ENCODE measurements at places on chromosomes 7 and 10.
A peak's percentile ranks its signal among the peaks of the same experiment; 100 is the strongest.

GRCh38 chr7:120241973-120242372 lies 31.0 kb upstream of the KCND2 start:
- DNase-seq = no peak

GRCh38 chr7:24854866-24855265 lies 97.6 kb upstream of the GSDME start:
- DNase-seq = no peak

GRCh38 chr10:9294132-9294663 lies 1239.7 kb downstream of the GATA3 start:
- no peak for DNase-seq

GRCh38 chr10:1499359-1499957 lies 237.9 kb downstream of the ADARB2 start:
- no peak for DNase-seq

DNA sequence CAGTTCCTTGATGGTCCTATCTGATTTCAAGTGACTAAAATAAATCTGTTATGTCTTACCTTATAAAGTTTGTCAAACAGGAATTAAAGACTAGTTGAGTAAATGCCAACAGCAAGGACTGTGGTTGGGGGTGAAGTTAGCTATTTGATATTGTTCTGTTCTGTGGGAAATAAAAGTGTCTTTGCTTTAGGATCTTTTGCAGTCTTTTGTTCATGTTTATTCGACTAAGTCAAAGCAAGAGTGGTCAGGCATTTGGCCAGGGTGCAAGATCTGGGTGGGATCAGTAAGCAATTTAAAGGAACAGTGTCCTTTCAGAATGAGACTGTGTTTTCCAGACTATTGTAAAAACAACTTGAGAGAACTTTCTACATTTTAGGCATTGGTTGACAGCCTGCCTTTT lies at the start of gene COL28A1:
TSS of gene COL28A1 (minus strand) at position 183 of the 400 bp plus-strand sequence. CDS start 2,998 bp downstream, outside the sequence.
- no peak for DNase-seq

DNA sequence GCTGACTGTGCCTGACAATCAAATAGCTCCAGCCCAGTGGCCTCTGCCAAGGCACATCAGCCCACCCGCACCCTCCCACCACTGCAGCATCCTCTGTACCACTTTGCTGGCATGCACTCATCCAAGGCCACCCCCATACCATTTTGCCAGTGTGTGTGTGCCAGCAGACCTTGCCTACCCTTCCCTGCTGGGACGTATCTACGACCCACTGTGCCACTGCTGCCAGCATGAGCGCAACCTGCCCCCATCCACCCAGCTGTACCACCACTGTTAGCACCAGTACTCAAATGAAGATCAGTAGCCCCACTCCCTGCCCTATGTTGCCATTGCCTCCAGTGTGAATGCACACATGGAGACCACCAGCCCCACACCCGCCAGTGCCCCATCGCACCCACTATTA lies 149.4 kb upstream of the PTN start:
- DNase-seq = no peak

GRCh38 chr7:11486271-11486670 lies 345.7 kb downstream of the THSD7A start:
- no peak for DNase-seq

DNA sequence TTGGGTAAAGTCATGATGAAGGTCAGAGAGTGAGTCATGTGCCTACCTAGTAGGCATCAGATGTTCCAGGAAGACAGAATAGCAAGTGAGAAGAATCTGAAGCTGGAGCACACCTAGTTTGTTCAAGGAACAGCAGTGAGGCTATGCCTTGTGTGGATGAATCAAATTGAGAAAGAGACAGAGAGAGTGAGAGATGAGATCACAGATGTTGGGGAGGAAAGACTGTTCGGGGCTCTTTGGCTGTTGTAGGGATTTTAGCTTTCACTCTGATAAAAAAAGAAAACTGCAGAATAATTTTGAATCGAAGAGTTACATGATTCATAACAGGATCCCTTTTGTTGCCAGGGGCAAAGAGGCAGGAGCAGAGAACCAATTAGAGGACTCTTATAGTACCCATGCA lies 6.3 kb downstream of the LIPF start:
- no peak for DNase-seq

GRCh38 chr7:155547161-155547791 lies 917 bp upstream of the CNPY1 start:
- DNase-seq = no peak

DNA sequence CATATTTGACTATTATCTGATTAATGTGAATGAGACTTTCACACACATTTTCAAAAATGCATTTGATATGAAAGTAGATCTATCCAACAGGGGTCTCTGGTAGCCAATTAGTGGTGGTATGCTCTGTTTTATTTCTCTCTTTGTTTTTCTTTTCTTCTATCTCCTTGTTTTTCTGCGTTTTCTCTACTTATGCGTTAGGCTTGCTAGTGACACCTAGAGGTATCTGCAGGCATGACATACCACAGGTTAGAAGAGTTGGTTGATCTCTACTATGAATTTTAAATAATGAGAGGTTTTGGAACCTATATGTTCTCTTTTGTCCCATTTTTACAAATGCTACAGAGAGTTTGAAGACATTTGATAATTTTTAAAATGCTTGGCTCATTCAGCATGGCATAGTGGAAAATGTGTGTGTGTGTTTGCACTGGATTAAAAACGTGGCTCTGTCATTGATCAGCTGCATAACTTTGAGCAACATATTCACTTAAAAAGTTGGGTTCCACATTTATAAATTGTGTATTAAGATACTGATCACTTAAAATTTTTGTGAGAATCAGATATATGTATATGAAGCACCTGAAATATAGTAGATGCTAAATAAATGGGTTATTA lies 28.1 kb upstream of the PLXDC2 start:
- peak; percentile 37 for DNase-seq

- no peak for DNase-seq
Observed at GRCh38 chr10:129713659-129714265, 246.7 kb downstream of the MGMT start.

DNA sequence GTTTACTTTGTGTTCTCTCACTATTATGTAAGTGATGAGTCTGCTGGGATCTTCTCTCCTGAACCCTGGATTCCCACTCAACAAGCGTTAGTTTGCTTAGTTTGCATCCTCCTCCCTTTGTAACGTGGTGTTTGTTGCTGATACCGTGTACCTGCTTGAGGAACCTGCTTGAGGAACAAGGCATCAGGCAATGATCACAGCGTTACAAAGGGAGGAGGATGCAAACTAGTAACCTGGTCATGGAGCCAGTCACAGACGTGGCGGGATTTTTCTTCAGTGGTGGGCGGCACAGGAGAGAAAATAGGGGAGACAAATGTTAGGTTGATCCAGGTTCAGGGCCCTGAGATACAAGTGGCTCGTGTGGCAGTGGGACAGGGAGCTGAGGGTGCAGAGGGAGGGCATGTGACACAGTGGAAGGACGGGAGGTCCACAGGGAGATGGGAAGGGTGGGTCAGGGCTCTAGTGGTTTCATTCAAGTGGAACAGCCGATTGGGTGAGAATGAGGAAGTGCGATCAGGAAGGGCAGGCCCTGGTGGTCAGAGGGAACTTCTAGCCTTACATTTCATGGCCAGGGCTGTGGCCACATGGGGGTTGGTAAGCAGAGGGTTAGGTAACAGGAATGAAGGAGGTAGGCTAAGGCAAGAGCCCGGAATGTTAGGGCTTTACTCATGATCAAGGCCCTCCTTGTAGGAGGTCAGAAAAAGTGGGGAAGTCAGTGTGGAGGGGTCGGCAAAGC lies 38.0 kb downstream of the SNX10 start:
- peak; percentile 70 for DNase-seq

DNA sequence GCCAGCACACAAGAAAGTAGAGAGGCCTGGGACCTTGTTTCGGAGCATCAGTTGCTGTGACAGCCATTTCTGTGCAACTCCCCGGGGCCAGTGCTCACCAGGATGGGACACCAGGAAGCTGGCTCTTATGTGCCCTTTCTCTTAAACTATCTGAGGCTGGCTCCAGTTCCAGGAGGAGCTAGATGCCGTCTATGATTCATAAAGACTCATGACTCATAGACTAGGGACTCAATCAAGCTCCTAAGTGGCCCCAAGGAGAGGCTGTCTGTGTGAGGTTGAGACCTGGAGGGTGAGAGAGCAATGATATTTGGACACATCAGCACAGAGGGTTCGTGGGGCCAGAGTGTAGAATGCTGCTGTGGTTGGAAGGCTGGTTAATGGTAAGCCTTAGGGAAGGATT lies 580.1 kb downstream of the CCSER2 start:
- DNase-seq = no peak

DNA sequence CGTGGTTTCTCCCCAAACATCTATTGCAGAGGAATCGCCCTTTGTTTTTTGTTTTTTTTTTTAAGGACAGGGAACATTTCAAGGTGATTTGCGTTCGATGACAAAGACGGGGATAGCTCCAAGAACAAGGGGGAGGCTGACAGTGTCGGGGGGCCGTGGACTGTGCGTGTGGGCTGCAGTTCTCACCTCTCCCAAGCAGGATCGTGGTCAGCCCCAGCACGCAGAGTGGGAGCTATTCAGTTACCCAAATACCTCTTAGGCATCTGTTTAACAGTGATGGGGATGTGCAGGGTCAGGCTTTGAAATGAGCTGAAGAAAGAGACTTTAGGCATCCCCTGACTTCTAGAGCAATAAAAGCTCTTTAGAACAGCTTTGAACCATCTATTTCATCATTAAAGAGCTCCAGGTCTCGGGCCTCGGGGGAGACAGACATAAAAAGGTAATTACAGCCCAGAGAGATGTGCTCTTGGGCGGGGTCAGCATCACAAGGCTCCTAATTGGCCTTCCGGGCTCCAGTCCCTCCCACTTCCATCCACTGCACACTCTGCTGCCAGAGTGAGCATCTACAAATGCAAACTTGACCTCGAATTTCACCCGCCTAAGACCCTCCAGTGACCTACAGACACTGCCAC lies 97.3 kb downstream of the MYL10 start:
- DNase-seq = no peak

DNA sequence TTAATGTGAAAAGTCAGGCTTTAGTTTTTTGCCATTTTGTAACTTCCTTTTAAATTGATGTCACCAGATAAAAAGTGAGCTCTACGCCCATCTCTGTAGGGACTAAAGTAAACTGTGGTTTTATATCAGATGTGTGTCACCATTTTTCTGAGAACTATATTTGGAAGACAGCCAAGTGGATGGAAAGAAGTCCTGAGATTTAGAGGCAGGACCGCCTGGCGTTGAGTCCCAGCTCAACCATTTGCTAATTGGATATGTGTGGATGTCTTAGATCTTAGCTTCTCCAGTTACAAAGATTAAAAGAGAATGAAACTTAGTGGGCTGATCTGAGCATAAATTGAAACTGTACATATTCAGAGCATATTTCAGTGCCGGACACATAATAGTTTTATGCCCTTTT lies 691.6 kb upstream of the CELF2 start:
- no peak for DNase-seq

- DNase-seq = no peak
Observed at GRCh38 chr10:5663692-5664427, 2.5 kb downstream of the ASB13 start.

DNA sequence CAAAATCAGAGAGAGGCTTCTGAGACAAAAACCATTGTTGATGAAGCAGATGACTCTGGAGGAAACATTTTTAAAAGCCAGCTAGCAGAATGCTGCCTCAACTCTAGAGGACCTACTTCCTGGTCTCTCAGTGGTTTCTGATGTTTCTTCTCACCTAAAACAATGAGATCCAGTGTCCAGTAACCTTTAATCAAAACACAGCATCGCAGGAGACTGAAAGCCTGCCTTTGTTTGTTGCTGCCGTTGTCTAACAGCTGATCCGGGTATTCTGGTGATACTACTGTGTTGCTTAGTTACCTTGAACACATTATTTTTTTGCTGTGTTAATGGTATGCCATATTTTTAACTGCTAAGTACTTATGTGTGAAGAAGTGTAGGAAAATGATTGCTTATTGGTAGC lies 70.9 kb downstream of the WIPF3 start:
- DNase-seq = no peak

DNA sequence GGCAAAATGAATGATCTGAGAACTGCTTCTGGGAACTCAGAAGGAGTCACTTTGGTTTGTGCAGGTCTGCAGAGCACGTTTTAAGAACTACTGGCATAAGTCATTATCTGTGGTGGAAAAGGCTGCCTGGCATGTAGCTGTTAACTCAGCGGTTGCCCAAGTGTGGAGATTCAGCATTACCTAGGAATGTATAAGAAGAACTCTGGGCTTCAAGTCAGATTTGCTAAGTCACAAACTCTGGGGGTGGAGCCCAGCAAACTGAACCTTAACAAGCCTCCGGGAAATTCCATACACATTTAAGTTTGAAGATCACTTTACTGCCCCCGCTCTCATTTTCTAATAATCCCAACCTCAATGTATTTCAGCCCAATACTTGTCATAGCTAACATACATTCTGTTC lies 31.1 kb downstream of the PLXDC2 start:
- no peak for DNase-seq

GRCh38 chr7:47576031-47576865 lies 5.7 kb downstream of the TNS3 start:
- DNase-seq = no peak

DNA sequence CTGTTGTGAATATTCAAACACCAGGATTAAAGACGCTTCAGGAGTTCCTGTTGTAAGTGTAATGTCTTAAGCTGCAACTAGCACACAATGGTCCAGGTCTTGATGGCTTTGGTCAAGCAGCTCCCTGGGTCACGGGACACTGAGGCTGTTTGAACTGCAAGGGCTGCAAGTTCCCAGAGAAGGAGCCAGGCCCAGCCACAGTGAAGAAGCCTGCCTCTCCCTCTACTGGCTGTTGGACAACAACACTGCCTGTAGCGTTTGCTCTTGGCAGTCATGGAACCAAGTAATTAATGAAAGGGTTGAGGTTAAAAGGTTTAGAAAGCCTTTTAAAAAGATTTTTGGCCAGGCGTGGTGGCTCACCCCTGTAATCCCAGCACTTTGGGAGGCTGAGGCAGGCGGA lies 31.9 kb upstream of the GUSB start:
- no peak for DNase-seq

- DNase-seq = no peak
Observed at GRCh38 chr10:103665162-103665889, 171.8 kb downstream of the NEURL1 start.

DNA sequence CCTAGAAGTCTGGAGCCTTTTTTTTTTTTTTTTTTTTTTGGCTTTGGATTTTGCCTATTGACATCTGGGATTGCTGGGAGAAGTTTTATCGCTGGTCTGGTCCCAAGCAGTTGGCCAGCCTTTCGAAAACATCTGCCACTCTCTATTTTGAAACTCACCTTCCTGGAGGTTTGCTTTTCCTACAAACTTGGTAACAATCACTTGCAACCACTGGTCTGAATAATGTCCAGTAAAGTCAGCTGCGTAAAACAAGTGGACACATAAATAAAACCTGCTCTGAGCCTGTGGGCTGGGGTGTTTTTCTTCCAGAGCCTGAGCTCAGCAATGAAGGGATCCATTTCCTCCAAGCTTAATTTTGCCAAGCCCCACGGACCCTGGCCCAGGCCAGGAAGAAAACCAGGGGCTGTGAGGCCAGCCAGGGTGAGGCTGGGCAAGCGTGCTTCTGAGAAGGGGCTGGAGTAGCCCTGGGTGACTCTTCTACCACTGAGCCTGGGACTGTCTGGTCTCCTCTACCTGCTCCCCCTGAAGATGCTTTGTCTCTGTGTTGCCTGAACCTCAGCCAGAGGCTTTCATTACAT lies 202.2 kb downstream of the GFRA1 start:
- DNase-seq = no peak
